ENCODE measurements at places on chromosomes 1 and 21. TPM values are rescaled to one million over a fixed set of nuclear protein-coding genes. Genes with fewer than 3 reads are reported as not detected.

Gene BSND
- not detected for total RNA-seq

- no peak overlapping the region for H3K27ac ChIP-seq
- H3K36me3 ChIP-seq: no peaks in the 10 kb centered on the region
- H3K4me1 ChIP-seq: no peaks in the 10 kb centered on the region
- H3K4me3 ChIP-seq: no peak overlapping the region
- no peak for DNase-seq
These were observed 151.9 kb downstream of the PGBD5 start for GRCh38 chr1:230274254-230274653.

GRCh38 chr1:209657918-209658317, 5.7 kb upstream of the LAMB3 start:
- H3K4me1 ChIP-seq: peaks cover 79% of the 10 kb centered on the region
- no peaks in the 10 kb centered on the region for H3K36me3 ChIP-seq
- no peaks in the 10 kb centered on the region for H3K27me3 ChIP-seq
- no peak for DNase-seq
- H3K4me3 ChIP-seq: no peak overlapping the region

DNA sequence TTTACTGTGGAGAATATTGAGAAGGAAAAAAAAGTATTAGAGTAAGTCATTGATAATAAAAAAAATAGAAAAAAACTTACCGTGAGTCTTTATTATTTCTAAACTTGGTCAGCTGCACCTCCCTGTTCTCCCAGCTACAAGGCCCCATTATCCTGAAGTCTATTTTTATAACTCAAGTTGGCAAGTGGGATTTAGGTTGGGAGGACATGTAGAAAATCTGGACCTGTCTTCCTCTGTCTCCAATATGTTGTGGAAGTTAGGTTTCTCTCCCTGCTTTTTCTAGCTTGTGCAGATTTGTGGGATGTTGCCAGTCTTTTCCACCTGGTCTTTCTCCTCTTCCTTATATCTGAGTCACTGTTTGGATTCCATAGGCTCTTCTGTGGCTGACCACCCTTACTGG, 361.4 kb downstream of the HLX start:
- H3K27ac ChIP-seq: no peak overlapping the region
- no peak for DNase-seq
- H3K4me3 ChIP-seq: no peak overlapping the region
- no peaks in the 10 kb centered on the region for H3K27me3 ChIP-seq
- no peaks in the 10 kb centered on the region for H3K4me1 ChIP-seq

Data from Caco-2 (cell line).